ENCODE measurements at places on chromosomes 1 and 21. TPM values are rescaled to one million over a fixed set of nuclear protein-coding genes. Genes with fewer than 3 reads are reported as not detected.

- no peak overlapping the region for H3K27ac ChIP-seq
Measured at GRCh38 chr1:164754088-164754600, 195.2 kb downstream of the PBX1 start.

- peaks cover 3% of the 10 kb centered on the region for H3K36me3 ChIP-seq
- H3K4me1 ChIP-seq, result no peaks in the 10 kb centered on the region
- H3K4me3 ChIP-seq, result no peak overlapping the region
- DNase-seq, result no peak
- H3K27me3 ChIP-seq, result no peaks in the 10 kb centered on the region
Measured at GRCh38 chr1:115056395-115056798, 26.8 kb downstream of the TSHB start.

GRCh38 chr1:25474439-25475047 lies 43.8 kb downstream of the MACO1 start:
- H3K27ac ChIP-seq, result no peak overlapping the region
- peaks cover 7% of the 10 kb centered on the region for H3K36me3 ChIP-seq
- no peaks in the 10 kb centered on the region for H3K27me3 ChIP-seq

DNA sequence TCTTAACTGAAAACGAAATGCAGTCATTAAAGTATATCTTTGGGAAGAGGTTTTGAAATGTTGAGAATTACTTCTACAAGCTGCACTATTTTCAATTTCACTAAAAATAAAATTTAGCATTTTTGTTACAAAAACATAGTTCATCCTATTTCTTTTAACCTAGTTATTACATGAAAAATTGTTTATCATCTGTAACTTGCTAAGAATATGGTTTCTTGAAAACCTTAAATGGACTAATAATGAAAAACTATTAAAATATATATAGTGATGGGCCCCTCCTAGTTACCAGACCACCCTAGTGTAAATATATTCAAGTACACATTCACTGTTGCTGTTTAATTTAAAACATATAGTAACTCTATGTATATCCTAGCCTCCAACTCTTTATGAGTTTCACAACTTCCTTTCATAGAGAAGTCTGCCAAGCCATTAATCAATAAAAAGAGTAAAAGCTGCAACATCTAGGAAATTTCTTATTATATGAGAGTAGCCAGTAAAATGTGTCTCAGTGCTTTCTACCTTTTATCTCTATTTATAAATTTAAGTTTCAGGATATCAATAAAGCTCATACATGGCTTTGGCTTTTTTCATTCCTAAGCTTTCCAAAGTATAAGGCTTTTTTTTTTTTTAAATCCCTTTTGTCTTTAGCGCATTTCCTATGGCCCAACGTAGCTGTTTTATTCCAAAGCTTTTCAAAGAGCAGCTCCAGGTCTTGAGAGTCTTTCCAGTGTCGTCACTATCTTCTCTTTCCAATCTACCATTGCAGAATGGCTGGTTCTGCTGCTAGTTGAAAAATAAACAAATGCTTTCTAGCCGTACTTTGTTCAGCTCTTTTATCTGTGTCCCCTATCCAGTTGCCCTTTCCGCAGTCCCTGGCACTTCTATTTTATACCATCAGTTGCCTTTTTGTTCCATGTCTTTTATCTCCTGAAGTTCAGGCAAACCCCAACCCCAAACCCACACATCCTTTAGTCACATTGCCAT lies 6.5 kb downstream of the IRF2BP2 start:
- peaks cover 67% of the 10 kb centered on the region for H3K4me1 ChIP-seq
- H3K27me3 ChIP-seq, result no peaks in the 10 kb centered on the region
- H3K4me3 ChIP-seq, result peak overlapping the region; percentile 92
- peak overlapping the region; percentile 91 for H3K27ac ChIP-seq

- H3K36me3 ChIP-seq, result peaks cover 14% of the 10 kb centered on the region
- peaks cover 85% of the 10 kb centered on the region for H3K4me1 ChIP-seq
- H3K27ac ChIP-seq, result peak overlapping the region; percentile 87
- H3K4me3 ChIP-seq, result no peak overlapping the region
- DNase-seq, result no peak
Measured at GRCh38 chr1:12454406-12455391, 163.3 kb downstream of the DHRS3 start.

GRCh38 chr1:4177425-4178150 lies 277.5 kb upstream of the C1orf174 start:
- H3K27me3 ChIP-seq, result no peaks in the 10 kb centered on the region
- DNase-seq, result peak; percentile 71
- H3K27ac ChIP-seq, result no peak overlapping the region
- H3K4me1 ChIP-seq, result no peaks in the 10 kb centered on the region
- peaks cover 2% of the 10 kb centered on the region for H3K36me3 ChIP-seq

- H3K4me3 ChIP-seq, result no peak overlapping the region
- no peaks in the 10 kb centered on the region for H3K4me1 ChIP-seq
- no peak overlapping the region for H3K27ac ChIP-seq
- peaks cover 3% of the 10 kb centered on the region for H3K27me3 ChIP-seq
Measured at GRCh38 chr21:22164912-22165311, 1166.7 kb downstream of the NCAM2 start.

GRCh38 chr1:46812065-46812963 lies 13.5 kb downstream of the CYP4B1 start:
- no peaks in the 10 kb centered on the region for H3K27me3 ChIP-seq
- no peaks in the 10 kb centered on the region for H3K4me1 ChIP-seq
- H3K36me3 ChIP-seq, result no peaks in the 10 kb centered on the region
- H3K4me3 ChIP-seq, result no peak overlapping the region
- peak; percentile 72 for DNase-seq

DNA sequence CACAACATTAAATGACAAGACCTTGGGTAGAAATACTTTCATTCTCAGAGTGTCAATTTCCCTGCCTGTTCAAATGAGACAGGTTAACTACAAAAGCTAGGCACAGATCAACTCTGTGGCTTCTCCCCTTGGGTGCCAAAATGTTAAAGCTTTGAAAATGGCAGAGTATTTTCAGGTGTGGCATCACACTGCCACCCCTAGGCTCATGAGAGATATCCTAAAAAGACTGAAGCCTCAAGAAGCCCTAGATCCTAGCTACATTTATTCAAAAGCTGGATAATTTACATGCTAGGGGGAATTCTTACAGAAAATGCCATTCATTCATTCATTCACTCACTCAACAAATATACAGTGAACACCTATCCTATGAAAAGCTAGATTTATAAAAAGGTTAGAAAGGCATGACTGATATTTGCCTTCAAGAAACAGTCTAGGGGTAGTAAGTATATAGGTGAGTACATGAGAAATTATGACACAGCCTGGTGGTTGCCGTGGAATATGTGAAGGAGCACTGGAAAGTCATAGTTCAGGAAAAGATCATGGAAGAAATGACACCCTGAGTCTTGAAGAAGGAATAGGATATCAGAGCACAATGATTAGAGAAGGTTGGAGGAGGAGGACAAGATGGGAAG lies 15.9 kb upstream of the RAB4A start:
- no peak overlapping the region for H3K4me3 ChIP-seq
- no peaks in the 10 kb centered on the region for H3K36me3 ChIP-seq
- peaks cover 14% of the 10 kb centered on the region for H3K4me1 ChIP-seq
- DNase-seq, result no peak
- H3K27ac ChIP-seq, result no peak overlapping the region

DNA sequence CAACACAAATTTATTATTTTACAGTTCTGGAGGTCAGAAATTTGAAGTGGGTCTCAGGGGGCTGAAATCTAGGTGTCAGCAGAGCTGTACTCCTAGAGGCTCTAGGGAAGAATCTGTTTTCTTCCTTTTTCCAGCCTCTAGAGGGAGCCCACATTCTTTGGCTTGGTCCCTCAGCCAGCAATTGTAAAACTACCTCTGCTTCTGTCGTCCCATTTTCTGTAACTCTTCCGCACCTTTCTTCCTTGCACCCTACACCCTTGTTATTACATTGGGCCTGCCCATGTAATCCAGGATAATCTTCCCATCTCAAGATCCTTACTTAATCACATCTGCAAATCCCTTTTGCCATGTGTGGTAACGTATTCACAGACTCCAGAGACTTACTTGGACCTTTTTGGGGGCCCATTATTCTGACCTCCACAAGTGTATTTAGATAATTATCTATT lies 24.8 kb upstream of the THEM4 start:
- no peak overlapping the region for H3K27ac ChIP-seq
- peaks cover 42% of the 10 kb centered on the region for H3K27me3 ChIP-seq
- no peak for DNase-seq
- H3K36me3 ChIP-seq, result no peaks in the 10 kb centered on the region

GRCh38 chr21:32252136-32252535 lies 26.7 kb downstream of the MIS18A start:
- no peaks in the 10 kb centered on the region for H3K36me3 ChIP-seq
- H3K27me3 ChIP-seq, result peaks cover 26% of the 10 kb centered on the region
- peak; percentile 5 for DNase-seq

DNA sequence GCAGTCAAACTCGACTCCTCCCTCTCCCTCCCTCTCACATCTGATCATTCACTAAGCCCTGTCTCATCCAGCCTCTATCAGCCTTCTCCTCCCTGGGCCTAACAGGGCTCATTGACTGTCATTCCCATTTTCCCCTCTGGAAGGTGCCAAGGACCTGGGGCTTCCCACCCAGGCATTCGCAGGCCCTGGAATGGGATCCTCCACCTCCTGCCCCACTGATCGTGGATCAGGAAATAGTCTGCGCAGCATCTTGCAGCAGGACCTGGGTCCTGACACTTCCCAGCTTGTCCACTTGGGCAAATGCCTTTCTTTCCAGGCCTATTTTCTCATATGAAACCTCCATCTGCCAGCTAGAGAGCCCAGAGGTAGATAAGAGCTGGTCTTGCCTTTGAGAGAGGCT lies 71.2 kb upstream of the ZC3H12A start:
- DNase-seq, result no peak
- no peak overlapping the region for H3K27ac ChIP-seq
- no peak overlapping the region for H3K4me3 ChIP-seq
- peaks cover 3% of the 10 kb centered on the region for H3K27me3 ChIP-seq

- H3K27ac ChIP-seq, result no peak overlapping the region
- H3K36me3 ChIP-seq, result no peaks in the 10 kb centered on the region
- peaks cover 7% of the 10 kb centered on the region for H3K27me3 ChIP-seq
- no peaks in the 10 kb centered on the region for H3K4me1 ChIP-seq
Measured at GRCh38 chr1:153404768-153405167, 11.6 kb upstream of the S100A7A start.

DNA sequence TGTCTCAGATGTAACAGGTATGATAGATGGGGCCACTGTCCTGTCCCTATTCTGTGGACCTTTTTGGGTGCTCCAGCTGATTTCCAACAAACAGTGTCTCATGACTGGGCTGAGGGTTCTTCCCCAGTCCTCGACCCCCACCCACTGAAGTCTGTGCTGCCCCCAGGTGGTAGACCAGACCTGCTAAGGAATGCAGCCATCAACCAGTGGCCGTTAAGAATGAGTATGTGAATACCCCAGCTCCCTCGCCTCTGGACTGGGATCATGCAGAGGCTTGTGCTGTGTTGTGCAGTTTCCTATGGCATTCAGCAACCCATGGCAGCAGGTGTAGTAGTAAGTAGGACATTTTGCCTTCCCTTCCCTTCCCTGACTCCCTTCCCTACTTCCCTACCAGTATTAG lies 183.1 kb upstream of the KAZN start:
- no peaks in the 10 kb centered on the region for H3K27me3 ChIP-seq
- no peak for DNase-seq
- peaks cover 5% of the 10 kb centered on the region for H3K4me1 ChIP-seq
- H3K36me3 ChIP-seq, result no peaks in the 10 kb centered on the region
- no peak overlapping the region for H3K4me3 ChIP-seq

- no peaks in the 10 kb centered on the region for H3K4me1 ChIP-seq
- H3K27ac ChIP-seq, result no peak overlapping the region
- H3K27me3 ChIP-seq, result peaks cover 19% of the 10 kb centered on the region
- no peaks in the 10 kb centered on the region for H3K36me3 ChIP-seq
- DNase-seq, result no peak
- H3K4me3 ChIP-seq, result no peak overlapping the region
Measured at GRCh38 chr1:67227196-67227595, 60.9 kb downstream of the IL23R start.

GRCh38 chr21:25461725-25462124 lies 145.6 kb downstream of the MRPL39 start:
- DNase-seq, result no peak
- peak overlapping the region; percentile 66 for H3K27ac ChIP-seq
- H3K36me3 ChIP-seq, result no peaks in the 10 kb centered on the region
- no peaks in the 10 kb centered on the region for H3K27me3 ChIP-seq
- no peak overlapping the region for H3K4me3 ChIP-seq

DNA sequence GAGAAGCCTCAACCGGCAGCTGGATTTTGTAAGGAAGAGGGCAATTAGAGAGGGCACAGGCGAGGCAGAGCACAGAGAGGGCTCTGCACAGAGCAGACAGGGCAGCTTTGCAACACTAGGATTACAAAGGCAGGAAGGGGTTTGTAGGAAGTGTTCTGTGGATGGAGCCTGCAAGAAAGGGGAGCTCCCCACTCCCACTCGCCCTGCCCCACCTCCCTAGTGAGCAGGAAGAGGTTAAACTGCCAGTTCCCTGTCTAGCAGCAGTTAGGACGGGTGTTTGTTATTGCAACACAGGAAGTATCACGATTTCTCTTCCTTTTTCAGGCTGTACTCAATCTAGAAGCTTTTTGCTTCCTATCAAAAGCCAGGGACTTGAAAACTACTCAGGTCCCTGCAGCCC lies 63.3 kb upstream of the LRRC8D start:
- no peak for DNase-seq
- H3K4me3 ChIP-seq, result no peak overlapping the region
- peaks cover 15% of the 10 kb centered on the region for H3K4me1 ChIP-seq
- peaks cover 4% of the 10 kb centered on the region for H3K27me3 ChIP-seq

- H3K27me3 ChIP-seq, result no peaks in the 10 kb centered on the region
- no peak overlapping the region for H3K27ac ChIP-seq
- DNase-seq, result no peak
- peaks cover 36% of the 10 kb centered on the region for H3K4me1 ChIP-seq
- H3K4me3 ChIP-seq, result no peak overlapping the region
Measured at GRCh38 chr1:93905734-93906133, 3.5 kb downstream of the GCLM start.

DNA sequence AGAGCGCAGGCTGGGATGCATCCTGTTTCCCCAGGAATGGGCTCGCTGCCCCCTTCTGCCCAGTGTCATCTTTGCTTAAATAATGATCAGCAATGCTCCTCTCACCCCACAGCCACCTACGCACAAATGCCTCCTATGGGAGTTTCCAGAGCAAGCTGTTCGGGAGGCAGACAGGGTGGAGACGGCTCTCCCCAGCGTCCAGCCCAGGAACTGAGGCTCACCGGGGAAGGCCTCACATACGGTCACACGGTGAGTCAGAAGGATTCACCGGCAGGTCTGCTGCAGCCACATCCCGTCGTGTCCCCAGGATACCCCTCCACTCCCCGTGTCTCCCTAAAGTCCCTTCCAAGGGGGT lies 40.3 kb upstream of the RUNX3 start:
- H3K36me3 ChIP-seq, result peaks cover 2% of the 10 kb centered on the region
- no peak overlapping the region for H3K27ac ChIP-seq
- DNase-seq, result no peak

The VANGL2 gene
- 17.7 TPM for total RNA-seq

The OPN3 gene
- 15.8 TPM for total RNA-seq

The WNT2B gene
- 2.3 TPM for total RNA-seq

The NEGR1 gene
- total RNA-seq, result 5.0 TPM

The GJA5 gene
- not detected for total RNA-seq

Data from osteocyte (in vitro differentiated cells).